ENCODE measurements at places on chromosomes 7 and 10.

DNA sequence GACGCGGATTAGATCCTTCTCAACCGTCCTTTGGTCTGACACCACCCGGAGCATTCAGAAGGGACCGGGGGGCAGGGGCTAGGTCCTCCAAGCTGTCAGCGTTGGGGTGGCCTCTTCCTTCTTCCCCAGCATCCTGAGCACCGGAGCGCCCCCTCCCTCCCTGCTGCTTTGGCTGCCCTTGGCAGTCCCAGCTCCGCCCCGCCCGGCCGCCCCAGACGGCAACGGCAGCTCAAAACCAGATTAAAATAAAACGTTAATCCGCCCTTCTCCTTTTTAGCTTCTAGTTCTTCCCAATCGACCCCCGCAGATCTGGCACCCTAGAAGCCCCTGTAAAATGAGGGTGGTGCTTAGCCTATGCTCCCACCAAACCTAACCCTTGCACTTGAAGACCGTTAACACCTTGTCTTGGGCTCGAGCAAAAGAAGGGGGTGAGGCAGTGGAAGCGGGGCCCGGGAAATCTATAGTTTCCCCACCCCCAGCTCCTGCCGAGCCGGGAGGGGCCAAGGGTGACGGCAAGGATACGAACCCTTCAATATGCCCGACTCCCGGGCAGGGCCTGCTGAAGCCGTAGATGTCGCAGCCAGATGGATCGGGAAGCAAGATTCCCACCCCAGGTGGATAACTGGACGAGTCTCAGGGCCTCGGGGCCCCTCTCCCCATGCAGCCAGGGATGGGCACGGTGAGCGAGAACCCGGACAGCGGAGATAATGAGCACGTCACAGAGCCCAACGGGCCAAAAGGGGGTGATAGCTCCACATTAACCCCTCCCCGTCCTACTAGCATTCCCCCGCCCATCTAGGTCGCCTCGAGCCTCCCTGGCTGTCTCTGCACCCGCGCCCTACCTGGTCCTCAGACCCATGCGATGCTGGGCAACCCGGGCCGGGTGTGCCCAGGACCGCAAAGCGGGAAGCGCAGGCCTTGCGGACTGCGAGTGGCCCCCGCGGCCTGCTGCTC lies 169.7 kb downstream of the NRF1 start:
- no peak for DNase-seq

DNA sequence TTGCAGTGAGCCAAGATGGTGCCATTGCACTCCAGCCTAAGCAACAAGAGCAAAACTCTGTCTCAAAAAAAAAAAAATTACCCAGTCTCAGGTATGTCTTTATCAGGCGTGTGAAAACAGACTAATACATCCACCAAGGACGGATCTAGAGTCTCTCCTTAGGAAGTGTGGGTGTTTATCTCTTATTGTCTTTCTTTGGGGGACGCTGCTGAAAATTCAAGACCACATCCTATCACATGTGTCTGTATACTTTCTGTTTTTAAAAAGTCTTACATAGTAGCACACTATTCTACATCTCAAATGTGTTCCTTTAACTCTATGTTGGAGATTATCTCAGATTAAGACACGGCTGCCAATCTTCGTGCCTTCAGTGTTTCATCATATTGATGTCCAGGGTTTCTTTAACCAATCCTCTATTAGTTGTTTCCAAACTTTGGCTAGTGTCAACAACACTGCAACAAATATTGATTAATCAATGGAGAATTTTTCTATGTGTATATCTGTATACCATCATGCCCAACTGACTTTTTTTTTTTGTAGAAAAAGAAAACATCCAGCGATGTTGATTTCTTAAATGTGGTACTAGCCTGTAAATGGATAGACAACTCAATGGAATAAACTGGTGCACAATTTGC lies 92.3 kb upstream of the KDM7A start:
- no peak for DNase-seq

- no peak for DNase-seq
Observed at GRCh38 chr7:125118444-125118843, 188.8 kb upstream of the POT1 start.

- DNase-seq = no peak
Observed at GRCh38 chr7:99155211-99155610, 11.3 kb upstream of the SMURF1 start.

- DNase-seq = no peak
Observed at GRCh38 chr7:636396-636795, 90.1 kb upstream of the DNAAF5 start.

GRCh38 chr7:31896925-31897324 lies 173.3 kb downstream of the PDE1C start:
- DNase-seq = no peak

DNA sequence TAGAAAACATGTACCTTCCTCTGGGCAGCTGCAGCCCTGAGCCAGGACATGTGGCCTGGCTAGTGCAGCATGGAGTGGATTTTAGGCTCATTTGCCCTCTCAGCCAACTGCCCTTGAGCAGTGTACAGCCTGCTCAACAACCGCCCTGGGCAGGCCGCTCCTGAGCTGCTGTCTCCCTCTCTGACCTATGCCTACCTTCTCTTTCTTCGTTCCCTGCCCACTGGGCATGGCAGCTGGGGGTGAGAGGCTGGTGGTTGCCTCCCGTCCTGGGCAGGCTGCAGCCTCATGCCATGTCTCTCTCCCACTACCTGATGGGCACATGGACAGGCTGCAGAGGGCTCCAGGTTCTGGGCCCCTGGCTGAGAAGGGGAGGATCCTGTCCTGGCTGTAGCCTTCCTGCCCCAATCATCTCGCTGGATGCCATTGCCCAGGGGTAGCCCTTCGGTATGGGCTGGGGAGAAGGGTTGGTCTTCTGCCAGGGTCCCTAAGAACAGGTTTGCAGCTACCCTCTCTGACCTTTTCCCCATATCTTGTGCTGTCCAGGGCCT lies 97.3 kb downstream of the NEURL1 start:
- DNase-seq = no peak

GRCh38 chr10:7192831-7193361 lies 217.9 kb downstream of the SFMBT2 start:
- peak; percentile 62 for DNase-seq

GRCh38 chr7:151110941-151111645 lies 24.8 kb downstream of the AGAP3 start:
- DNase-seq = peak; percentile 55

GRCh38 chr7:14902589-14903067 lies at the start of gene DGKB:
Gene DGKB, minus strand, starts transcription at chr7:14902751.
- no peak for DNase-seq

- DNase-seq = no peak
Observed at GRCh38 chr10:49076741-49077521, 38.4 kb downstream of the VSTM4 start.

- no peak for DNase-seq
Observed at GRCh38 chr7:88003581-88003980, 69.5 kb downstream of the ADAM22 start.
